ENCODE measurements at places on chromosomes 6 and 20.

DNA sequence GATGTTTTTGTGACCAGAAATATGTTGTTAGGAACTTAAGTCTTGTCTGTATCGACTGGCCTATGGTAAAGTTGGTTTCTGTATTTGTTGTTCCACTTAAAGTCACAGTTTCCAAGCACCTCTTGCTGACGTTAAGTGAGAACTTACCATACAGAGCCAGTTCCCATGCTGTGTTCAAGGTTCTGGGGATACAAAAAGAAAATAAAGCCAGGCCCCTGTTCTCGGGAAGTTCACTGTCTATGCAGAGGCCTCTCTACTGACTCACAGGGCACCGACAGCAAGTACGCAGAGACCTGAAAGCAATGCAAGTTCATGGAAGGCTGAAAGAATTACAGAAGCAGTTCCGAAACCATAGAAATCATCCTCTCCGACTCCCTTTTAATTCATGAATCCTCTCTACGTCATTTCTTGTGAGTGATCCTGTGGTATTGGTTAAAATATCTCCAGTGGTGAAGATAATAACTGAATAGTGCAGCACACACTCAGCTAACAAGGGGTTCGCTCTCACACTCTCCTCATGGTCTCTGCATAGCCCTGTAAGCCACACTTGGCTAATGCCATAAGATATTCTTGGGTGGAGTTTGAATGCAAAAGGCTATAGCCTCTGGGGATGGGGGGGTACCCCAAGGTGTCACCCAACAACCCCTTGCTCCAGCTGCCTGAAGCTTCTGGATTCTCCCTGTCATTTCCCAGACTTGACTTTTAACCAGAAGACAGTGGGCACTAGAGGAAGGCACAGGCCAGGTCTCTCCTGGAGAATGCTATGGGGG is 91.2 kb upstream of the EXOC2 start:
- DNase-seq: no peak

GRCh38 chr20:991850-992249 is 10.3 kb downstream of the RSPO4 start:
- no peak for DNase-seq

DNA sequence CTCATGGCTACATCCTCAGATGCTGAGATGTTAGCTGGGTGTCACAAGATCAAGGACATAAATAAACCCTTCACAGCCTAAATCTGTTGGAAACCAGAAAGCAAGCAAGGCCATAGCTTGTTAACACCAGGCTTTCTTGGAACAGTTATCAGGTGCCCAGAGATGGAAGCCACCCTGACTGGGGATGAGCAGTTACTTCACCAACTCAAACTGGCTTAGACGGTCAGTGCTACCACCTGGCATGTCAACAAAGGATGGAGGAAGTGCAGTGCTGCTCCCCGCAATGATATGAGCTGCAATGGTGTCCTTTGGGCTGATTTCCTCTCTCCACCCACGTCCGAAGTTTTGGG is 28.9 kb upstream of the SMIM29 start:
- no peak for DNase-seq

GRCh38 chr6:2970034-2970685 is 1.2 kb downstream of the SERPINB6 start:
- no peak for DNase-seq

DNA sequence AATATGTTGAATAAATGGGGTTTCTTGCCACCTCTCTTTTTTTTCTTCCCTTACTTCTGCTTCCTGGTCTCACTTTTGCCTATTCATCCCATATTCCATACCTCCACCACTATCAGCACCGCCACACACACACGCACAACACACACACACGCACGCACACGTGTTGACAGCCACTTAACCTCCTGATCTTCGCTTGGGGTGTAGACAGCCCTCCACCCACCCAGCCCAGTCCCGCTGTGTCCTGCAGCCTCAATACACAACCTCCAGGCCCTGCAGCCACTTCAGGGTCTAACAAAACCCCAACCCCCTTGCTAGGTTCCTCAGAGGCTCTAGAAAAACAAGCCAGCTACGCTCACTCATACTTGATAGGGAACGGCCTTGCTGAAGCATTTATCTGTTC is 72.3 kb downstream of the LINC00237 start:
- no peak for DNase-seq

- no peak for DNase-seq
Observed at GRCh38 chr6:144697369-144697760, 412.2 kb downstream of the UTRN start.

- DNase-seq: no peak
Observed at GRCh38 chr20:49557449-49557848, 10.5 kb downstream of the PTGIS start.

DNA sequence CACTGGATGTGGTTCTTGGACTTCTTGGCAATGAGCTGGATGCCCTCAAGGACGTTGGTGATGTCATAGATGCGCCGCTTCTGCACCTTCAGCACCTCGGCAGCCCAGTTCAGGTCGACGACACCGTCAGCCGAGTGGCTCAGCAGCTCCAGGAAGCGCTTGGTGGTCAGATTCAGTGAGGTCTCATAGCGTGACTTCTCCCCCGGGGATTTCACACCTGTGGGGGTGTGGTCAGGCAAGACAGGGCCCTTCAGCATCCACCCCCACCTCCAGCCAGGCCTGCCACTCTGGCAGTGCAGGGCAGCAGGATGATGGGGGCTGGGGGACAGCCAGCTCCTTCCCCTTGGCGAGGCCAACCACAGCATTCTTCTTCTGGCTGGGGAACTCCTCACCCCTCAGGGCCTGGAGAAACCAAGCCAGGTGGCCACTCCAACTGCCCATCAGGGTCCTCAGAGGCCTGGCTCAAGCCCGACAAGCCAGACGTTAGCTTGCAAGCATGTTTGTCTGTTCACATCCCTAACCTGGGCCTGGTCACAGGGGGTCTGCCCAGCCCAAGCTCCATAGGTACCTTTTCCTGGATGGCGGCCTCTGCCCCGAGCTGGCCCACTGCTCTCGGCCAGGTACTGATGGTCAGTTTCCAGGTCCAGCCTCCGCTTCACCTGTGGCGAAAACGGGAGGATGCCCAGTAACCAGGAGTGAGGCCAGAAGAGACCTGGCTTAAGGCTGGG is 5.7 kb upstream of the NECAB3 start:
- DNase-seq: no peak

DNA sequence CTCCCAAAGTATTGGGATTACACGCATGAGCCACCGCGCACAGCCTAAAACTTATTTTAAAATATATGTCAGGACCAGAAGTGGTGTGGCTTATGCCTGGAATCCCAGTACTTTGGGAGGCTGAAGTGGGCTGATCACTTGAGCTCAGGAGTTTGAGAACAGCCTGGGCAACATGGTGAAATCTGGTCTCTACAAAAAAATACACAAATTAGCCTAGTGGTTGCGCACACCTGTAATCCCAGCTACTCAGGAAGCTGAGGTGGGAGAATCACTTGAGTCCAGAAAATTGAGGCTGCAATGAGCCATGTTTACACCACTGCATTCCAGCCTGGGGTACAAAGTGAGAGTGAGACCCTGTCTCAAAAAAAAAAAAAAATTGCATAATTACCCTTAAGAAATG is 13.7 kb downstream of the PXT1 start:
- DNase-seq: no peak

- no peak for DNase-seq
Observed at GRCh38 chr6:167435209-167435728, 110.4 kb downstream of the TTLL2 start.

DNA sequence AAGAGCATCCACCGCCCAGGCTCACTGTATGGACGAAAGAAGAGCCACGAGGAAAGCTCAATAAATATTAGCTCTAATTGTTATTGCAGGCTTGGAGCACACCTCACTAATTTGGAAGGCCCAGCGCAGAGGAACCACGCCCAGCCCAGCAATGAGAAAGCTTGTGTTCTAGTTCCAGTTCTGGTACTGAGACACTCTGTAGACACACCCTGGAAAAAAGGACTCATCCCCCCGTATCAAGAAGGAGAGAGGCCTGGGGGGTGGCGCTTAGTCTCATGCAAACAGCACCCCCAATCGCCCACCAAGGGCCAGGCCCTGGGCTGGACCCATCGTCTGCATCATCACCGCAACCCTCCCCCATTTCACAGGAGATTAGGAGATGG is 156.9 kb downstream of the BMP7 start:
- DNase-seq: no peak

DNA sequence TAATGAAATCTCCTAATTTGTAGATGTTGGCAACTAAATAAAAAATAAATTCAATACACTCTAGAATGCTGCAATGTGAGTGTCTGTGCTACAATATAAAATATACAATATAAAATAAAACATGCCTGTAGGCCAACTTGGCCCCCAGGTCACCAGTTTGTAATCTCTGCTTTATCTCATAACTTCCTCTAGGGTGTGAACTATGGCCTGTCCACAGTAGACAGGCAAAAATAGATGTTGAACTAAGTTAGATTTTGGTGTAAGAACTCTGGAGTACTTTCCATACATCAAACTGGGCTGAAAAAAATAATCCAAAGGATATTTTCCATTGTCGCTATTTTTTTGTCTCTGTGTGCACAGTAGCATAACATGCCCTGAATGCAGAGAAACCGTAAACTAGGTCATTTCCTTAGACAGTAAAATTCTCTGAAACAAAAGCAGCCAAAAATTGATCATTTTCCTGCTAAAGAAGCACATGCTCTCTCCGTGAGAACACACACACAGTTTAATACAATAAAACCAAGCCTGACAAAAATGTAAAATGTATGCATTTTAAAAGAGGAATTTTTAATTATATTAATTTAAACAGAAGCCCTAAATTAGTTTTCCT is 98.5 kb upstream of the ZFP64 start:
- DNase-seq: no peak

- DNase-seq: no peak
Observed at GRCh38 chr6:170222498-170223471, 68.1 kb downstream of the DLL1 start.

- no peak for DNase-seq
Observed at GRCh38 chr6:110810896-110811586, 4.2 kb downstream of the CDK19 start.

- no peak for DNase-seq
Observed at GRCh38 chr20:58344741-58345140, 35.2 kb downstream of the RAB22A start.

DNA sequence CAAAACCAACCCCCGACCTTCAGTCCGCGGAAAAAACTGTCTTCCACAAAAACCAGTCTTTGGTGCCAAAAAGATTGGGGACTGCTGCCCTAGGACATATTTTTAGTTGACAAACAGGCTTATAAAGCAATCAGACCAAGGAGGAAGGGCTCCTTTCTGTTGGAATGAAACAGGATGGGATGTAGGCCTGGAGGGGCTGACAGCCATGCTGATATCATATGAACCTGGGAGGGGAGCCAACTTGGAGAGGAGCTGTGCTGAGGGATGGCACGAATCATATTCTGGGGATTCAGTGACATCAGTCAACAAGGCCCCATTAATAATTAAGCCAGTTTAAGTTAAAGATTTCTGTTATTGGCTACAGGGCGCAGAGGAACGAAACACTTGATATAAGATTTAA is 225.4 kb upstream of the TSHZ2 start:
- DNase-seq: no peak

GRCh38 chr6:7164536-7165001 is 56.8 kb downstream of the RREB1 start:
- no peak for DNase-seq

DNA sequence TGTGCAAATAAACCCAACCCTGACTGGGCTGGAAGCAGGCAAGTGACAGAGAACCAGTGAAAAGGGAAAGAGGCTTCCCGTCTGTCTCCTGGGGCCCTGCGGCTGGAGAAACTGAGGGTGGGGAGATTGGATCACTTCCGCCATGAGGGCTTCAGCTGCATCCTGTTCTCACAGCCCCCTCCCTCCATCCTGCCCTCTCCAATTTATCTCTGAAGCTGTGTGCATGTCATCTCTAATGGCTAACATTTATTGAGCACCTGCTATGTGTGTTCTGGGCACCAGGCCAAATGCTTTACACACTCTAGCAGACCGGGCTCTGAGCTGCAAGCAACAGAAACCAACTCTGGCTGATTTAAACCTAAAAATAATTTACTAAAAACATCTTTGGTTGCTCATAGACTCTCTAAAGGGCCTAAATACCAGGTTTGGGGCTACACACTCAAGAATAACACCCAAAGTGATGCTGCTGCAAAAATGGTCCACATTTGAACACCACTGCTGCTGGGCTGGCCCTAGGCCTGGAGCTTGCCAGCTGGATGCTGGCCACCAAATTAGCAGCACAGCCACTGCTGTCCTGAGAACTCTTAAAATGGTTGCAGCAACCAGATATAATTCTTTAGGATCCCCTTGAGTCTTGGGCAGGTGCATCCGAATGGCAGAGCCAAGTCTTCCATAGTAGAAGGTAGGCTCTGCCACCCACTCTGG is 123.6 kb upstream of the LRFN2 start:
- DNase-seq: no peak

DNA sequence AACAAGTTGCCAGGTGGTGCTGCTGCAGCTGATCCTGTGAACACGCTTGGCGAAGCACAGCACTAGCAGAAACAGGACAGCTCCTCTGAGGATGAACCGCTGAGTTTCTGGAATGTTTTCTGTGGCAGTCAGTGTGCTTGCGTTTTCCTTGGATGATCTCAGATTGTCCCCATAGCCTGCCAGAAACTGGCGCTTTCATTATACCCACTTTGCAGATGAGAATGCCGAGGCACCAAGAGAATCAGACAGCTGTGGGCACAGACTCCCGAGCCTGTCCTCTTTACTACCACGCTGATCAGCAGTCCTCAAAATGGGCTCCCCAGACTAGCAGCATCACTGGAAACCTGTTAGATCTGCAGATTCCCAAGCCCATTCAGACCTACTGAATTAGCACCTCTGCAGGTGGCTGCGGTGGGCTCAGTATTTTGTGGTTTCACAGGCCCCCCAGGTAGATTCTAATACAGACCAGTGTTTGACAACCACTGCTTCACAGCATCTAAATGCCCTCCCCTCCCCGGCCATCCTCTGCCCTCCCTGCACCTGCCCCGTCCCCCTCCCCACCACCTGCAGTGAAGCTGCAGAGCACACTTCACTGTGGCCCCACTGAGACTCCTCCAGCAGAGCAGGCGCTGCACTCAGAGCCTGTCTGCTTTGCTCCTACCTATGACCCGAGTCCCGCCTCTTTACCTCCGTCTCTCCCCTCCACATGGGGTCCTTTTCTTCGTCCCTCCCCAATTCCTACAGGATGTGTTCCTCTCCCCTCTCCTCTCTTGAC is 29.6 kb downstream of the SPATA2 start:
- no peak for DNase-seq

GRCh38 chr20:13302647-13303450 is 81.8 kb downstream of the ISM1 start:
- no peak for DNase-seq

DNA sequence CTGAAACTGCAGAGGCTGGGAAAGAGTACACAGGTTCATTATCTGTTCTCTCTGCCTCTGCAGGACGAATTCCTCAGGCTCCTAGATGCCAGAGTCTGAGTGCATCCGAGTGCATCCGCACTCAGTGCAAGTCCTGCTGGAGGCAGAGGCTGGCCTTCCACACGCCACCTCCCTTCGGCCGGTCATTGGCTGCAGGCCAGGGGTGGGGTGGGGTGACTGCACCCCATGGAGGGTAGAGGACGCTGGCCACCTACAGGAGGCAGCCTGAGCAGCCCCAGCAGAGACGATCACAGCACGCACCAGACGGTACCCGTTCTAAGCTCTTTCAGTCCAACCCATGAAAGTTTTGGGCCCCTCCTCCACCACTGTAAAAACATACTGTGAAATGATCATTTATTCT is 11.7 kb downstream of the SFT2D1 start:
- no peak for DNase-seq

GRCh38 chr20:24960302-24960801 is 11.3 kb downstream of the CST7 start:
- no peak for DNase-seq

Data from T-helper 22 cell (primary cell).